ENCODE measurements at places on chromosomes 7 and 10.
A peak's percentile ranks its signal among the peaks of the same experiment; 100 is the strongest.

GRCh38 chr10:125661941-125662515 is 20.9 kb downstream of the TEX36 start:
- DNase-seq: peak; percentile 85

DNA sequence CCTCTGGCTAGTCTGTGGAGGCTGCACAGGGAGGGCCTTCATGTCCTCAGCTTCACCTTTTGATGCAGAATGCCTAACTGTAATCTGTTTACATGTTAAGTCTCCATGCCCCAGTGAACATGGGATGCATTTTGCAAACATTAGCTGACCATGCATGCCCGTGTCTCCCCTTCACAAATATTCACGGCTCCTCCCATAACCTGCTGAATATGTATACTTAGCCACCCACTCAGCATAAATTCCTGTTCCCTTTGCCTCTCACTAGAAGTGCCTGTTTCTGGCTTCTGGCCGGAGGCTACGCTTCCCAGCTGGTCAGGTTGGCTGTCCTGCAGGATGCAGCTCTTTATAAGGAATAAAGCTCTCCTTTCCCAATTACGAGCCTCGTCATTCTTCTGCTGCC is 552.7 kb downstream of the DNAJB6 start:
- no peak for DNase-seq

DNA sequence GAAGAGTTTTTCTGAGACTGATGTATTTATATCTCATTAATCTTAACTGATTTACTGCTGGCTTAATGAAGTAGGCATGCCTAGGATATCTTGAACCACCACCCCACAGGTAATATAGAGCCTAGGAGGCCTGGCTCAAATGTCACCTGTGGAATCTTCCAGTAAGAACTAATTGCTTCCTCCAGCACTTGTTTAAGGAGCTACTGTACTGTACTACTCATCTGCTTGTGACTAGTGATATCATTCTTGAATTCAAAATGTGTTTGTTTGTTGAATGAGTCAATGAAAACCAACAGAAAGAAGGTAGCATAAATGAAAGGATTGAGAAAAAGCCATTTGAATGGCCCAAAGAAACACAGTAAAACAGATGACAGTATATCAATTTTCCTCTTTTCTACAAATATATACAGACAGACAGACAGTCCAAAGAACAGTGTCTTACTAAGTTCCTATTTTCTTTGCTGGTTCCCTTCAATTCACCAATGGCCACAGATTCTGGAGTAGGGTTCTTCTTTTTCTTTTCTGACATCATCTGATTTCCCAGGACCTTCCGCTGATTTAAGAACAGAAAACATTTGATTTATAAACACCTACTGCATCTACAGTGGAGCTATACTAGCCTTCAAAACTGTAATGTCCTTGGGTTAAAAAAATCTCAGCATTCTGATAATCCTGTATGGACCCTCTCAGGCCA is 43.7 kb upstream of the SLIT1 start:
- DNase-seq: no peak

DNA sequence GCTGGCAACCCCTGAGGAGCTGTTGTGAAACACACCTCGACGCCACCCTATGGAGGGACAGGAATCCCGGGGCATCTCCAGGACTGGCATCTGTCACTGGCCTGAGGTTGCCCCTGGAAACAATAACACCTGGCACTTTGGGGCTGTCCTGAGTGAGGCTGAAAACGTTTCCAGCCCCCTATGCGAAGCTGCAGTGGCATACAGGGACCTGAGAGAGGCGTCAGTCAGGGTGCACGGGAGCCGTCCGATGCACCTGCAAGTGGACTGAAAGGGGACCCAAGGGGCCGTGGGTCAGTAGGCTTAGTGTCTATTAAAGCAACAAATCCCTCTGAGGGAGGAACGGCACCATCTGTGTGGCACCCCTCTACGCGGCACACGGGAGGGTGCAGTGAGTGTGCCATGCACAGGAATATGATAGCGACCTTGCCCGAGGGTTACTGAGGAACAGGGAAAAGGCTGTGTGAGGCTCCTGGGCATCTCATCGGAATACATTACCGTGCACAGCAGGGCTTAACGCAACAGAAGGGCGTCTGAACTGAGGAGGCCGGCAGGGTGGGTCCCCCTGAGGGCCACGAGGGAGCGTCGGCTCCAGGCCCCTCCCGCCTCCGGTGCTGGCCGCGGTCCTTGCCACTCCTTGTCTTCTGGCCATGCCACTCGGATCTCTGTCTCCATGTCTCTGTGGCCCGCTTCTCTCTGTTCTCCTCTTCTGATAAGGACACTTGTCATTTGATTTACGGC is 50.4 kb downstream of the FOXL3 start:
- DNase-seq: no peak

DNA sequence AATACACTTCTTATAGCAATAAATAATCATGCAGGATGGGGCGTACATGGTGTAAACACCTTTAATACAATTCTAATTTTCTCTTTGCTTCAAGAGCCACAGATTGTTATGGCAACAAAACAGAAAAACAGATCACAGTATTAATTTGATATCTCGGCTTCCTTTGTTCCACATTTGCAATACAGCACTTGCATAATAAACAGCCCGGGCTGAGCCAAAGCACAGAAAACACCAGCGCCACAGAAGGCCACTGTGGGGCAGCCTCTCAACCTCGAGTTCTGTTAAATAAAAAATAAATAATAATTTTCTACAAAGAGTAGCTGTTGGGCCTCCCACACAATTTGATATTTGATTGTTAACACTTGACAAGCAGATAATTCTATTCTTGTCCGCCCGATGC is 255.9 kb downstream of the USP6NL start:
- DNase-seq: no peak

DNA sequence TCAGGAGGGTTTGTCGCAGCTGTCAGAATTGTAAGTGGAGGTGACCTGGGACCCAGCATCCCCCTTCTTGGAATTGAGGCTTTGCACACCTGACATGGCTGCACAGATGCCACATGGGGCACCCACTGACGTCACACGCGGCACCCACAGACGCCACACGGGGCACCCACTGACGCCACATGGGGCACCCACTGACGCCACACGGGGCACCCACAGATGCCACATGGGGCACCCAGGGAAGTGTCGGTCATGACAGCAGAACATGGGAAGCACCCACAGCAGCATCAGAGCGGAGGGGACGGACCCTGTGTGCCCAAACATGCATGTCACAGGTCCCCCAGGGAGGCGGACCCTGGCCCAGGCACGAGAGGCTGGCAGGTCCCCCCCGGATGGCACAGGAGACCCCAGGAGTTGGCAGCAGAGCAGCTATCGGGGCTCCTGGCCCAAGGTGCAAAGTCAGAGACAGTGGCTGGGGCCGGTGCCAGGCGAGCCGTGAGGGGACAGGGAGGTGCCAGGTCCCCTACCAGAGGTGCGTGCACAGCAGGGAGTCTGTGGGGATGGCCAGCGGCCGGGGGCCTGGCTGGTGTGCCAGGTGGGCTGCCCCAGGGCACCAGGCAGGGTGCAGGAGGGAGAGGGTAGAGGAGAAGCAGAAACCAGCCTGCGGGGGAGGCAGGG is 21.1 kb downstream of the KNDC1 start:
- DNase-seq: no peak

- DNase-seq: no peak
These were observed 110.3 kb downstream of the ZNF248 start for GRCh38 chr10:37747081-37747480.

GRCh38 chr10:123604506-123604905 is 61.6 kb upstream of the GPR26 start:
- no peak for DNase-seq

GRCh38 chr10:129755621-129756020 is 208.5 kb downstream of the EBF3 start:
- DNase-seq: no peak

- no peak for DNase-seq
These were observed 60.5 kb downstream of the GATA3 start for GRCh38 chr10:8114741-8115617.

DNA sequence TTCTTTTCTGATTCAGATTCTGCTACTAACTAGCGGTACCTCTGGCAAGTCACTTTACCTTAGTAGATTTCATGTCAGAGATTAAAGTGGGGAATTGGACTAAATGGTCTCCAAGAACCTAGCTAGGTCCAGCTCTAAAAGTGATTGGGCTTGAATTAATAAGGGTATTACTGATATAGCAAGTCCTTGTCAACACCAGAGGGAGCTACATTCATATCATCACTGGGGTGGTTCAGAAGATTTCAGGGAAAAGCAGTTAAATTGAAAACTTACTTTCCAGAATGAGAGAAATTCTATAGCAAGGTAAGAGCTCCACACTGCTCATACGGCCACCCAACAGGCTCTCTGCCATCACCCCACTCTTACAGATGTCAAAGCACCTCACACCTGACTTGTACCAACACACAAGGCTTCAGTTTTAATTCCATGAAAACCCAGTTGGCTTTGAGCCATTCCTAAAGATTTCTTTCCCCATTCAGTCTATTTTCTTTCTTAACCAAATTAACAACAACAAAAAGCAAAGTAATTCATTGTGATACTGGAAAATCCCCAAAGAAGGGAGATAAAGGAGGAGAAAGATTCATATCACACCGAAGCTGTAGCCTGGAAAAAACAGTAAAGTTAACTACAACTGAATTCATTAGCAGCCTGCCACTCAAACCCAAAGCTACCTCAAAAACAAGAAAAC is 38.0 kb upstream of the SPOCK2 start:
- peak; percentile 25 for DNase-seq

DNA sequence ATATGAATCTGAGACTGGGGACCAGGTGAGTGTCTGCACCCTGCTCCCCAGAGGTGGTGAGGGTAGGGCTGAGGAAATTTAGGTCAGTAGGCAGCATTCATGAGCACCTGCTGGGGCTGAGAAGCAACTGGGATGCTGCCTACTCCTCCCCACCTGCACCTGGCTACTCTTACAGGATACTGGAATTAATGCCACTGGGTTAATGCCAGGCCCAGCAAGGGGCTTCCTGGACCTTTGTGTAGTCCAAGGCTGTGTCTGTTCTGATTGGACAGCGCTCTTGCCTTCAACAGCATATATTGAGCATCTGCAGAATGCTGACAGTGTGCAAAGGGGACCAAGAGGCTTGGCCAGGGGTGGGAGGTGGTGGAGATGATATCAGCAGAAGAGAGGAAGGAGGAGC is 32.1 kb downstream of the ADCYAP1R1 start:
- DNase-seq: no peak

GRCh38 chr10:35388197-35388596 is 51.9 kb downstream of the CCNY start:
- no peak for DNase-seq

DNA sequence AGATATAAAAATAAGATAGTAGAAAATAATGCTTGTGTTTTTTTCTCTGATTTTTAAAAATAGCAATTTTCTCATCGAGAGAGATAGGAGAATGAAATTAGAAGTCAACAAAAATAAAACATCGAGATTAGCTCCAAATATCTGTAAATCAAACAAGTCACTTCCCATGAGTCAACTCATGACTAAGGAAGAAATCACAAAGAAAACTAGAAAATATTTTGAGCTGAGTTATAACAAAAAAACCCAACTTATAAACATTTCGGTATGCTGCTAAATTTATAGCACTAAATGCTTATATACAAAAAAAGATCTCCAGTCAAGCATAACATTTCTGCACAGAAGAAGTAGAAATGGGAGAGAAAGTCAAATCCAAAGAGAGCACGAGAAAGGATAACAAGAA is 140.1 kb downstream of the ITGA8 start:
- DNase-seq: no peak

- DNase-seq: no peak
These were observed 119.2 kb downstream of the PPP1R9A start for GRCh38 chr7:95026421-95027072.

DNA sequence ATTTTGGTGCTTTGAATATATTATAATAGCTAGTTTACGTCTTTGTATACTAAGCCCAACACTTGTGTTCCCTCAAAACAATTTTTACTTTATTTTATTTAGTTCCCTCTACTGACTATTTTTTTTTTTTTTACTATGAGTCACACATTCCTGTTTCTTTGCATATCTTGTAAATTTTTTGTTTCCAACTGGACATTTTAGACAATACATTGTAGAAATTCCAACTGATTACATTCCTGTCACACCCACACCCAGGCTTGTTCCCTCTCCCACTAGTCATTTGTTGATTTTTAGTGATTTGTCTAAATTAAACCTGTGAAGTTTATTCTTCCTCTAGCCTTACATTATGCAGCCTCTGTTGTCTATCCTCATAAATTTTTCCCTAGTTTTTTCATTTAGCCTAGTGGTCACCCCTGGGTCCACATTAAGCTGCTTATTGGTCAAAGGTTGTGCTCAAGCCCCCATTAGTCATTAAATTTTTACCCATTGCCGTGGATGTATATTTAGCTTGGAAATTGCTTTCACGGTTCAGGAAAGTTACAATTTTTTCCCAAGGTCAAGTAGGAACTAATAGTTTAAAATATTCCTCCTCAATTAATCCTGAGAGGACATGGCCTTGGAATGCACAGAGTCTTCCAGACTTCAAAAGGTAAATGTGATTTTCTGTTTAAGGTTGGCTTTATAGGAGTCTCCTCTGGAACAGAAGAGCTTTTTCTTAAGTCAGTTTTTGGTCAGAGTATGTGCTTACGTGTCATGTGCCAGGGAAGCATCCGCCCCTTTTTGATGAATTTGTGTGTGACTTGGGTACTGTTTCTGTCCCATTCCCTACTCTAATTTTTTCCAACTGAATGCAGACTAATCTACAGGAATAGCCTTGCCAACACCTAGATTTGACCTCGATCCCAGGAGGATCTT is 207.6 kb upstream of the TMEM72 start:
- no peak for DNase-seq

- peak; percentile 11 for DNase-seq
These were observed 168.2 kb downstream of the SND1 start for GRCh38 chr7:127819975-127820731.

DNA sequence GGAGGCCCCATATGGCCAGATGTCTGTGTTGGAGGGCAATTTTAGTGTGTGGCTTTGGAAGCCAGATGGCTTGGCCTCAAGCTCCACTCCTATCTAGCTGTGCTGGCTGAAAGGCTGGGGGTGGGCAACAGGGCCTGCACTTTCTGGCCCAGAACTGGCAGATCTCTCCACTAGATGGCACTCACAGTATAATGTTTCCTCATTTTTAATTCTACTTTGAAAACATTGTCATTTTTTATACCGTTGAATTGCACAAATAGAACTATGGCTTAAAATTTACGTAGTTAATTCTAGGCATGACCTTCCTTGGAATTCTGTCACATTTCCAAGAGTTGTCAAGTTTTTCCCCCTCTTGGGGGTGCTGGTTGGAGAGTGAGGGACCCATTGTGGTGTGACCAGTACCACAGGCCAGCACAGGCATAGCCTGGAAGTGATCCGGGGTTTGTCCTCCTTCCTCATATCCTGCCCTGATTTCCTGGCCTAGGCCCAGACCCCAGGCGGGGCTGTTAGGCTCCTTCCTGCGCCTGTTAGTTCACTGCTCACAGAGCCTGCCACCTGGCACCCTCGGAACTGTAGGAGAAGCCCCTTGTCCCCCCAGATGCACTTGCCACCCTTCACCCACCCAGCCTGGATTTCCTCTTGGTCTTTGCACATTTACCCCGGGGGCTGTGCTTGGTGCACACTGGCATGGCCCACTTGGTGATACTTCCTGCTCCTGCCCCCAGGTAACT is 52.8 kb downstream of the ARHGAP22 start:
- peak; percentile 11 for DNase-seq

DNA sequence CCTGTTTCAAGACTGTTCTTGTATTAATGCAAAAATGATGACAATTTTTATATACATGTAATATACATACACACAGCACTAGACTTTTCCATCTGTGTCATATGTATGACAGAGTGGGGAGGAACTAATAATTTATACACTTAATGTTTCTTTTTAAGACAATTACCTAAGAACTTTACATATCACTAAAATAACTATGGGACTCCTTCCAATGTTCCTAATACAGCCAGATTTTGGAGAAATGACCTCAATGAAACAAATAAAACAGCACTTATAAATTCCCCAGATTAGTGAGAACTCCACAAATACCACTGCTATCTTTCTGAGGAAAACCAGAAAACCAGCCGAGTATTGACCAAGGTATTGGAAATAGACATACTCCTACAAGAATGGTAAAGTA is 199.4 kb downstream of the ELMO1 start:
- DNase-seq: no peak
